CD4-positive, alpha-beta T cell treated with Interleukin-21 for 1 hour (primary cell): ENCODE measurements at places on chromosomes 12 and 14.

DNA sequence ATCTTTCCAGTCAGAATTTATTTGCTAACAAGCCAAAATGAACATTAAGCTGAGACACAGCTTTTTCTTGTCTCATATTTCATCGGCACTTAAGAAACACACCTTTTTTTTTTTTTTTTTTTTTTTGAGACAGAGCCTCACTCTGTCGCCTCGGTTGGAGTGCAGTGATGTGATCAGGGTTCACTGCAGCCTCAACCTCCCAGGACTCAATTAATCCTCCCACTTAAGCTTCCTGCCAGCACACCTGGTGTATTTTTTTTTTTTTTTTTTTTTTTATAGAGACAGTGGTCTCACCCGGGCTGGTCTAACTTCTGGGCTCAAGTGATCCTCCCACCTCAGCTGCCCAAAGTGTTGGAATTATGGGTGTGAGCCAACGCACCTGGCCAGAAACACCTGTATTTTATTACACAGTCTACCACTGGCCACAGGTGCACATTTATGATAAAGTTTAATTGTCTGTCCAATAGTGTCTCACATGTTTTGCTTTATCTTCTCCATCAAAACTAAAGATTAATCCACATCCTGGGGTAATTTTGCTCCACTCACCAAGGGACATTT lies 62.7 kb downstream of the C2CD5 start:
- DNase-seq, result no peak

DNA sequence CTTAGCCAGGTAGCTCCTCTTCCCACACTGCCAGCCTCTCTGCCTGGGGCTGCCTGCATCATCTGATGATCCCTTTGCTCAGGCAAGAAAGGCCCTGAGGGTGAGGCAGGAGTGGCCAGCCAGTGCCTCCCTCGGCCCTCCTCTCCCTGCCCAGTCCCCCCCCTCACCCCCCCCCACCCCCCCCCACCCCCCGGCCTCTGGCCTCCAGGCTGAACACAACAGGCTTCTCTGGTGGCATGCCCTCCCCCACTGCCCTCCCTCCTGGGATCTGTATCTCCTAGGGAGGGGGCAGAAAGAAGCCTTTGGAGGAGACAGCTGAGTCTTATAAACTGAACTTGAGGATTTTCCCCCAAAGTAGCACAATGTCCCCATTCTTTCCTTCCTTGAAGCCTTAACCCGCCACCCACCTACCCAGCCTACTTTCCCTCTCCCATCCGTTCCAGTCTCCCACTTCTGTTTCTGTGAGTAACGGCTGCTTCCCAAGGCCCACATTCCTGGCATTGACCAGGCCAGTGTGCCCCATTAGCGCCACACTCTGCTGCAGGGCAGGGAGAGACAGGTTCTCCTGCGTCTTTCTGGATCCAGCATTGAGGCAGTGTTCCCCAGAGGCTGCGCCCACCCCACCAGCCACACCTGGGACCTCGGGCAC lies 82.1 kb downstream of the B4GALNT3 start:
- no peak for DNase-seq

DNA sequence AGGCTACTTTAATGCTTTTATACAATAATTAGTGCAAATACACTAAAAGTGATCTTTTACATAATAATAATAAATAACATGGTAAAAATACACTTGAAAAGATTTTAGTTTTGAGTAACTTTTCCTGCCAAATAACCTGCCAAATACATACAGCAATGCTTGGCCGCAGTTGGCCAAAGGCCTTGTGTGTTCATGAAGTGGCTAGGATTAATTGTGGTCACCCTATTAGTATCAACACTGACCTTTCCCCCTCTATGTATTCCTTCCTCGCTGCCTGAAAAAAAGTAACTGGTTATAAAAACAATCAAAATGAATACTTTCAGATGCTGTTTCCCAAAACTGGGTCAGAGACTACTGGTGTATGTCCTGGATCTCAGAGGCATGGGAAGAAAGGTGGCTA lies 34.3 kb downstream of the KICS2 start:
- DNase-seq, result no peak

- DNase-seq, result no peak
Observed at GRCh38 chr12:100986595-100987547, 192.3 kb downstream of the ANO4 start.

DNA sequence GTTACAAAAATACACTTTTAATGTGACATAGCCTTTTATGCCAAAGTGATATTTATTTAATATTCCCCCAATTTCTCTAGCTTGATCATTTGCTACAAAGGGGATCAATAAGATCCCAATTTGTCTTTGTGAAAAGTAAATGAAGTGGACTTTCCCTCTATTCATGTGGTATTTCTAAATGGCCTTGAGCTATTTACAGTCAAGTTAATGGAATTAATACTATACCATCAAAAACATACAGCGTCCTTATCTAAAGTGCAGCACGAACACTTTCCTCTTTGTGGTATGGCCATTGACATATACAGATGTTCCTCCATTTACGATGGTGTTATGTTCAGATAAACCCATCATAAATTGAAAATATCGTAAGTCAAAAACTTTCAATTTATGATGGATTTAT lies 23.2 kb downstream of the CFL2 start:
- DNase-seq, result no peak

DNA sequence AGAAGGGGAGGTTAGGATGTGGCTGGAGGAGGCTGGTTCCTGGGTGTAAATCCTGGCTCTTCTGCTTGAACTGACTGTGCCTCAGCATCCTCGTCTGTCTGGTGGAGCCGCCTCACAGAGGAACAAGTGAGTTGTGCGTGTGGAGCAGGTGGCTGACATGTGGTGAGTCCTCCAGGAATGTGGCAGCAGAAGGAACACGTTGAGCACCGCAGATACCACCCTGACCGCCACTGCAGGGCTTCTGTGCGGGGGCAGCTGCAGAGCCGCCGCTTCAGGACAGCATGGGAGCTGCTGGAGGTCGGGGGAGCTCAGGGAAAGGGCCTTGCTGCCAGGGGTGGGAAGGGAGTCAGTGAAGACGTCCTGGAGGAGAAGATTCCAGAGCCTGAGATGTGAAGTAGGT lies 48.9 kb downstream of the TRAF3 start:
- no peak for DNase-seq

DNA sequence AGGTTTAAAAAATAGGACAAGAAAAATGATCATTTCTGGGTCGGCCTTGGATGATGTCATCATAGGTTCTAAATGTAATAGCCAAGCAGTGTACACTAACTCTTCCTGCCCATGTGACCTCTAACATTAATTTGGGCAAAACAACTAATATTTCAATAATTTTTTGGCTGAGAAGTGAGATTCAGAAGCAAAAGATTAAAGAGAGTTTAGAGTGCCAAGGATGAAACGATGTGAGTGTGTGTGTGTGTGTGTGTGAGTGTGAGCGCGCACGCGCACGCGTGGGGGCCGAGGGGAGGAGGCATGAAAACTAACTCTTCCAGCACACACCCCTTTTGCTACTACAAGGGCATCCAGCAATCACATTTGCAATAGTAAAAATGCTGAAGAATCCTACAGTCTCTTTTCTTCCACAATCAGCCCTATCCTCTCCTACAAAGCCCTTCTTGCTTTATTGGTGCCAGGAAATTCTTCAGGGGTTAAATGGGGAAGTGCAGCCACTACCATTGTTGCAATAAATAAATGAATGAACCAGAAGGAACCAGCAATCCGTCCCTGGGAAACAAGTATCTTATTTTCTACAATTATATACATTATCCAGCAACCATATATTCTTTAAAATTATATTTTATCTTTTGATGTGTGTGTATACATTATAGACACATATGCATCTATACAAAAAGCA lies 52.9 kb downstream of the PEBP1 start:
- DNase-seq, result no peak

GRCh38 chr12:57039016-57039798 lies 10.7 kb downstream of the MYO1A start:
- DNase-seq, result no peak

DNA sequence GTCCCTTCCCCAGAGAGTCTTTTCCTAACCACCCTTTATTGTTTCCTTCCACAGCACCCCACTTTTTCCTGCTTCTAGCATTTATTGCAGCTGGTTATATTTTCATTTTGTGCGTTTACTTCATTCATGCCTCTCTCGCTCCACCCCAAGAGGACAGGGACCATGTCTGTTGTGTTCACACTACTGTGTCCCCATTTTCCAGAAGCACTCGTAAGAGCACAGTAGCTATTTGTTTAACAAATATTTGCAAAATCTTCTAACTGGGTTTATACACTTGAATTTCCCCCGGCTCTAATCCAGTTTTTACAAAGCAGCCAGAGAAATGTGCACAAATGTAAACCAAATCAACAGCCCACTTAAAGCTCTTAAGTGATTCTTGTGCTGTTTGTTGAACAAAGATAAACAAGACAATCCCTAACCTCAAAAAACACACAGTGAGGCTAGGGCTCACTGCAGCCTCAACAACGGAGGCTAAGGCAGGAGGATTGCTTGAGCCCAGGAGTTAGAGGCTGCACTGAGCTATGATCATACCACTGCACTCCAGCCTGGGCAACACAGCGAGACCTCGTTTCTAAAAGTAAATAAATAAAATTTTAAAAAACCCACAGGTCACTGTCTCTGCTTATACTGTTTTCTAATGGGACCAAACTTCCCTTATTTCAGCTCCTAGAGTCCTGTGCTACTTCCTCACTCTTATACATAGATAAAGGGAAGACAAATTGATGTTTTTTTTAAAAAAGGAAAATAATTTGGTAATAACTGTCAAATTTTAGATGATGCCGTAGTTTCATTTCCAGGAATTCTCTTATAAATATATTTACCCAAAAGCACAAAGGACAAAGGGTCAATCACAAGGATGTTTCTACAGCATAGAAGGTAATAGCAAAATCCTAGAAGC lies 6.6 kb upstream of the ABCD4 start:
- no peak for DNase-seq

GRCh38 chr12:22874151-22874550 lies 249.2 kb downstream of the ETNK1 start:
- DNase-seq, result no peak

DNA sequence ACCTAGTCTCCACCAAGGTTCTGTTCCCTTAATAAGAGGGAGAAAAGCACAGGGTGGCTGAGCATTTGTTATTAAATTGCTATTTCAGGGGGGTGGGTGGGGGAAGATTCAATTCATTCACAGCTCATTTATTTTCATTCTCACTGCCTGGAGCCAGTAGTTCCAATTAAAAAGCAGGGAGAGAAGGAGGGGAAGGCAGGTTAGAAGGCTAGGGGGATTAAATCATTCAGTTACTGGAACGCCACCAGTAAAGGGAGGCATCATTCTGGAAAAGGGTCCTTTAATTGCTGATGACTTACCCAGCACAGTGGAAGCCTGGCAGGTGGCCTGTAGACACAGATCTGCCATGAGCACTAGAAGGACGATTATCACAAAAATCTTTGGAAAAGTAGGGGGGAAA lies 47.4 kb downstream of the NIN start:
- no peak for DNase-seq

DNA sequence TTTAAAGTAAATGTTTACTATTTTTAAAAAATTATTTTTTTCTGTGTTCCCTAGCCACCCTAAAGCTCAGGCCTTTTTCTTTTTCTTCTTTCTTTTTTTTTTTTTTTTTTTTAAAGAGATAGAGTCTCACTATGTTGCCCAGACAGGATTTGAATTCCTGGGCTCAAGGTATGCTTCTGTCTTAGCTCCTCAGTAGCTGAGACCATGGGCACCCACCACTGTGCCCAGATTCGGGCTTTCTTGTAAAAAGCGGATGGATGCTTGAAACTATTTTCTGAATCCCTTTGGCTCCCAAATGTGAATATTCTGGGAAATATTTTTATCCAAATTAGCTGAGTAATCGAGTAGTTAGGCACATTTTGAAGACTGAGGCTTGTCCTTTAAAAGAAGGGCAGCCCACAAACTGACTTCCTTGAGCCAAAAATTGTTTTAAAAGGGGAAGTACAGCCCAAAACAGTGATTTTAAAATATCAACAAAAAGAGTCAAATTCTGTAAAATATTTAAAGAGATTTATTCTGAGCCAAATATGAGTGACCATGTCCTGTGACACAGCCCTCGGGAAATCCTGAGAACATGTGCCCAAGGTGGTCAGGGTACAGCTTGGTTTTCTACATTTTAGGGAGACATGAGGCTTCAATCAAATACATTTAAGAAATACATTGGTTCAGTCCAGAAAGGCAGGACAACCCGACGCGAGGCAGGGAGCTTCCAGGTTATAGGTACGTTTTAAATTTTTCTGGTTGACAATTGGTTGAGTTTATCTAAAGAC lies 28.8 kb upstream of the HIGD1C start:
- no peak for DNase-seq

- DNase-seq, result no peak
Observed at GRCh38 chr12:115752913-115753726, 524.4 kb downstream of the MED13L start.

DNA sequence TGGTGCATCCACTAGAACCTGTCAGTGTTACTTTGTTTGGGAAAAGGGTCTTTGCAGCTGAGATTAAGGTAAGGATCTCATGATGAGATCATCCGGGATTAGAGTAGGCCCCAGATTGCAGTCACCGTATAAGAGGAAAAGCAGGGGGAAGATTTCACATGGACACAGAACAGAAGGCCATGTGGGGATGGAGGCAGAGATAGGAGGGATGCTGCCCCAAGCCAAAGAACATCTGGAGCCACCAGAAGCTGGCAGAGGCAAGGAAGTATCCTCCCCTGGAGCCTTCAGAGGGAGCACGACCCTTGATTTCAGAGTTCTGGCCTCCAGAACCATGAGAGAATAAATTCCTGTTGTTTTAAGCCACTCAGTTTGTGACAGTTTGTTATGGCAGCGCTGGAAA lies 39.6 kb downstream of the CMKLR1 start:
- DNase-seq, result no peak

DNA sequence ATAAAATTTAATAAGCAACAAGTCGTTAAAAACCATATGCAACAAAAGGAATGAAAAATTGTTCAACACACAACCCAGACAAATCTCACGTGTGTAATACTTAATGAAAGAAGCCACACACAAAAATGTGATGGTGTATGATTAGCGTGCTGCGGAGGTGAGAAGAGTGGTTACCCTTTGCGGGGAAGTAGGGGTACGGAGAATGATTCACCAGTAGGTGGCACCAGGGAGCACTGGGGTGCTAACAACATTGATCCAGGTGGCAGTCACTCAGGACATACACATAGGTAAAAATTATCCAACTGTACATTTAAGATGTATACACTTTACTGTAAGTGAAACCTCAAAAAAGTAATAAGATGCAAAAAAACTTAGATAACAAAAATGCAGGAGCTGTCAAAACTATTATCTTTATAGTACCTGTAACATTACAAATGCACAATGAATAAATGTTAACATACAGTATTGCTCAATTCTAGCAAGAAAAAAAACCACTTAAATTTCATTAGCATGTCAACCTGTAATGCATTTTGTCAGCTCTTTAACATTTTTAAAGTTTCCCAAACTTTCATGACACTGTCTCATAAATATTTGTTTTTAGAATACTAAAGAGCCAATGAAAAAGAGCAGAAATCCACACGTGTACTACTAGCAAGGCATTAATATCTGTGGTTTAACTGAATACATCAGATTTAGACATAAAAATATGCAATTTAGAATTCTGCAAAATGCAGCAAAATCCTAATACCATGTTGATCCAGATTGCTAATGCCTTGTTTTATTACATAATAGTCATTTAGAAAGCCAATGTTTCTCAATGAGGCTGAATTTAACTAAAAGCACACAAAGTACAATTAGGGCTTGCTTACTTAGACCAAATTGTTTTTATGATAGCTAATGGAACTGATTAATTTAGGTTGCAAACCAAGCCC lies 46.7 kb downstream of the TMCC3 start:
- DNase-seq, result peak; percentile 64
